ENCODE measurements at places on chromosomes 6 and 20. TPM values are rescaled to one million over a fixed set of nuclear protein-coding genes. Genes with fewer than 3 reads are reported as not detected.

HLA-DMB gene
- total RNA-seq, result 1.3 TPM

KCNK16 gene
- total RNA-seq, result not detected

ELMO2 gene
- total RNA-seq, result 19.5 TPM

C20orf96 gene
- 10.4 TPM for total RNA-seq

C2 gene
- total RNA-seq, result 0.23 TPM

RAB5IF gene
- total RNA-seq, result 263 TPM

TENT5A gene
- total RNA-seq, result 0.82 TPM

MUC21 gene
- not detected for total RNA-seq

COL19A1 gene
- not detected for total RNA-seq

GNAS-AS1 gene
- total RNA-seq, result not detected

DEFB127 gene
- not detected for total RNA-seq

ULBP1 gene
- total RNA-seq, result 0.94 TPM

ZNF311 gene
- total RNA-seq, result 0.19 TPM

EYA4 gene
- total RNA-seq, result 10.0 TPM

FAM210B gene
- total RNA-seq, result 10.6 TPM

RSPH4A gene
- total RNA-seq, result 0.19 TPM

SCUBE3 gene
- total RNA-seq, result 0.07 TPM

TMEM14A gene
- 32.8 TPM for total RNA-seq

ENPP1 gene
- total RNA-seq, result 1.6 TPM

AP5S1 gene
- total RNA-seq, result 18.4 TPM

C6orf141 gene
- total RNA-seq, result 11.5 TPM

PGC gene
- total RNA-seq, result not detected
